H1 (cell line): ENCODE measurements at places on chromosomes 1 and 21. TPM values are rescaled to one million over a fixed set of nuclear protein-coding genes. Genes with fewer than 3 reads are reported as not detected.

LCE1F gene
- polyA plus RNA-seq, result not detected in 2 replicates

PIGK gene
- polyA plus RNA-seq, result 5.0 and 5.6 TPM in 2 replicates

ZNF692 gene
- polyA plus RNA-seq, result 52.3 and 55.8 TPM in 2 replicates

LCE2C gene
- polyA plus RNA-seq, result not detected in 2 replicates

PPM1J gene
- 31.6 and 45.4 TPM in 2 replicates for polyA plus RNA-seq

HRNR gene
- polyA plus RNA-seq, result not detected in 2 replicates

TMPRSS2 gene
- polyA plus RNA-seq, result 10.5 and 11.0 TPM in 2 replicates

ZZZ3 gene
- 8.5 and 12.8 TPM in 2 replicates for polyA plus RNA-seq

GRCh38 chr1:182046763-182047162, 14.7 kb downstream of the ZNF648 start:
- DNase-seq, result no peak

GRCh38 chr1:147272042-147272441, 29.6 kb downstream of the CHD1L start:
- no peak for DNase-seq

GRCh38 chr21:38951095-38951730, 145.5 kb downstream of the ETS2 start:
- DNase-seq, result no peak

DNA sequence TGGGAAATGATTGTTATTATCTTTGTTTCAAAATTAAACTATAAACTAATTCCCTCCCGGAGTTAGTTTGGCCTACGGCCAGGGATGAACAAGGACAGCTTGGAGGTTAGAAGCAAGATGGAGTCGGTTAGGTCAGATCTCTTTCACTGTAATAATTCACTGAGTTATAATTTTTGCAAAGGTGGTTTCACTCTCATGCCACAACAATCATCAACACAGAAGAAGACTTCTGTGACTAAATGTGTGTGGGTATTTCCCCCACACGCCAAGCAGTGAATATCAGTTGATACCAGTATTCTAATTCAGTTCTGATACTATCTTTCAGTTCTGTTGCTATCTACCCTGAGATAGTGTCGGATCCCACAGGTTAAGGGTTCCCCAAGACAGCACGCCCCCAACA, 215.1 kb downstream of the S1PR1 start:
- DNase-seq, result no peak

- DNase-seq, result no peak
Measured at GRCh38 chr1:61659061-61659460, 65.9 kb downstream of the TM2D1 start.

- no peak for DNase-seq
Measured at GRCh38 chr21:36668713-36669112, 30.2 kb upstream of the SIM2 start.

DNA sequence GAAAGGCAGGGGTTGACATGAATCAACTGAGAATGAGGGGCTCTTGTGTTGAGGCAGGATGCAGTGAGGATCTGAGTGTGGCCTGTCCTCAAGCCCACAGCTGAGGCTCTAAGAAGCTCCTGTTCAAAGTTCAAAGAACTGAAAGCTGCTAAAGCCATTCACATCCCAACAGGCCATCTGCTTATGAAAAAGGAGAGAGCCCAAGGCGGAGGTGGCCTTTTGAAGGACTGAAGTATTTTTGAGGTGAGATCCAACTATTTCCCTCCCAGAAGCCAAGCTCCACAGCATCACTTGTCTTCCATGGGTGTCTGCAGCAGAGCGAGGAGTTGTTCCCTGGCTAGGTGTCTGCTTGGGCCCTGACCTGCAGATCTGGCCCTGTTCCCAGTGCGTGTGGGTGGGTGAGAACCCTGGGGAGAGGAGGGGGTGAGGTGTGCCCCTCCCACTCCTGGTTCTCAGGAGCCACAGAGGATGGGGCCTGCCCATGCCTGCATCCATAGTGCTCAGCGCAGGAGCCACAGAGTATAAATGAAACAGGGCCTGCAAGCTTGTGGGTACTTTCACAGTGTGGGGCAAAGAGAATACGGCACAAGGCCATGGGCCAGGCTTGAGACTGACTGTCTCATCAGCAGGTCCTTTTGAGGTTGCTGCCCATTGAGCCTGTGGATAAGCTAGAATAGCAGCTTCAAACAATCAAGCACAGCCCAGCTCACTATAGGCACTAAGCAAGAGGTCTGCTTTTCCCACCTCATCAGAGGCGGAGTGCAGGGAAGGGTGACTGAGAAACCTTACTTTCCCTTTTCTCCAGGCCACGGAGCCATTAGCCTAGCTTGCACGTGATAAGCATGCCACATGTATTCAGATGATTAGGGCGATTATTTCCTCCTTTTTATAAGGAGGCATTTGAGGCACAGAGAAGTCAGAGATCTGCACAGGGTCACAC, 15.7 kb downstream of the REG4 start:
- DNase-seq, result peak; percentile 36

GRCh38 chr1:4464478-4464877, 189.9 kb upstream of the AJAP1 start:
- no peak for DNase-seq

- no peak for DNase-seq
Measured at GRCh38 chr1:12405325-12406210, 175.7 kb downstream of the VPS13D start.

DNA sequence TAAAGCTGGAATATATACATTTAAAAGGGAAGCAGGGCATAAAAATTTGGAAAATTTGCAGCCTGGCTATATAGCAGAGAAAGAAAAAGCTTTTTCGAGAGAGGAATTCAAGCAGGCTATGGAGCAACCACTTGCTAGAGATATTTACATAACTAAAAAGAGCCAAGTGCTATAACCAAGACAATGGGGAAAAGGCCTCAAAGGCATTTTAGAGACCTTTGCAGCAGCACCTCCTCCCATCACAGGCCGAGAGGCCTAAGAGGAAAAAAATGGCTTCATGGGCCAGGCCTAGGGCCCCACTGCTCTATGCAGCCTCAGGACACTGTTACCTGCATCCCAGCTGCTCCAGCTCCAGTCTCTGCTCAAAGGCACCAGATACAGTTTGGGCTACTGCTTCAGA, 37.0 kb downstream of the CAPN9 start:
- DNase-seq, result no peak

GRCh38 chr21:14116080-14116481, 94.7 kb downstream of the LIPI start:
- DNase-seq, result no peak

DNA sequence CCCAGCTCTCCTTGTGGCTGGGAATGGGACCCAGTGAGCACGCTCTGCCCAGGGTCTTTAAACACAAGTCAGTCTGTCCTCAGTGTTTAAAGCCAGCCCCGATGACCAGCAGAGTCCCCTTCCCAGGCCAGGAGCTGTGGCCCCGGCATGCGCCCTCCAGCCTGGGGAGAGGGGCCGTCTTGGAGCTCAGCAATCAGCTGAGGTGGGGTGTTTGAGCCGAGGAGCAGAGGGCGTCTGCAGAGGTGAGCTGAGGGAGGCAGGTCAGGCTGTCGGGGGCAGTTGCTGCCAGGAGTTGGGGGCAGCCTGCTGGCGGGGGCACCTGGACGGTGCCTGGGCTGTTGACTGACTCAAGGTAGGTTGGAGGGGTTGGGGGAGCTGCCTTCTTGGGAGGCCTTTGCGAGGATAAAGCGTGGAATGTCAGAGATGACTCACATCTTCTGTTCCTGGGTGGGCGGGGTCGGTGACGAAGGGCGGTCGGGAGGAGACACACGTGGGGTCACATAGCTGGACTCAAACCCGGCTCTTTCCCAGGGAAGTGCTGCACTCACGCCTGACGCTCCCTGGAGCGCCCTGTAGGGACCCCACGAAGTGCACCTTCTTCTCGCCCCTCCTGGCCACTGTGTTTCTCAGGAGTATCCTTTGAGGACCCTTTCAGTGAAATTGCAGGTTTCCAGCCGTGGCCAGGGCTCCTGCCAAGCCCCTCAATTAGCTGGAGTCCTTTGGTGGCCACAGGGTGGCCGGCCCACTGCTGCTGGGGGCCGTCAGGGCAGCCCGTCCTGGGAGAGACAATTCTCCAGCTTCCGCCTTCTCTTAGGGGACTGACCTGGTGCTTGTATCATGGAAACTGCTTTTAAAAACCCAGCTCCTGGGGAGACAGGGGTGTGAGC, 86.2 kb downstream of the SIK1 start:
- no peak for DNase-seq

DNA sequence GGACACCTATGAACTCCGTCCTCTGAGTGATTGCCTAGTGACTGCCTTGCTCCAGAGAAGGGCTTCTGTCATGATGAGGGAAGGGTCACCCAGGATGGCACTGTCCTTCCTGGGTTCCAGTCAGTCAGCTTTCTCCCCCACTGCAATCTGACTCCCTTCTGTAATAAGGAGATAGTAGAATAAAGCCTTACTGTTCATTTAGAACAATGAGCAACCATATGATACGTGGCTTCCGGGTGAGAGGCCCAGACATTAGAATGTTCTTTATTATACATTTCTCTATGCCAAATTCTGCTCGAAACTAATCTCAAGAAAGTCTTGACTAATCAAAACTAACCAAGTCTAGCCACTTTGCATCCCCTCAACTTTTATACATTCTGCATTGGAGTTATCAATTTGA, 8.5 kb upstream of the MTMR11 start:
- DNase-seq, result no peak

GRCh38 chr1:67586596-67586995, 98.4 kb upstream of the GADD45A start:
- no peak for DNase-seq

DNA sequence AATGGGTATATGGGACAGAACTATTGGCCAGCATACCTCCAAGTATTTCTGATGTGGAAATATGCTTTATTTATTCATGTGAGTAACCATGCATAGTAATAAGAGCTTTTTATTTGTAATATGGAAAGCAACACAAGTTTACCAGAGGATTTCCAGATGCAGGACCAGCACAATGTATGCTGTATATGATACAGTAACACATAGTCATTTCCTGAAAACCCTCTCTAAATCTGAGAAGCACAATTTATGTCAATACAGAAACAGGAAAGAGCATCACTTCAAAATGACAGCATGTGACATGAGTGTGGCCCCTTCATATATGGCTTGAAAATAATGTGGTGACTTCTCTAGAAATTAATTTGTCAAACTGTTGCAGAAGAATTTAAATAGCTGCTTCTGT, 1134.7 kb upstream of the ADGRL2 start:
- no peak for DNase-seq

- DNase-seq, result peak; percentile 13
Measured at GRCh38 chr1:73593364-73593763, 604.6 kb downstream of the LRRIQ3 start.

DNA sequence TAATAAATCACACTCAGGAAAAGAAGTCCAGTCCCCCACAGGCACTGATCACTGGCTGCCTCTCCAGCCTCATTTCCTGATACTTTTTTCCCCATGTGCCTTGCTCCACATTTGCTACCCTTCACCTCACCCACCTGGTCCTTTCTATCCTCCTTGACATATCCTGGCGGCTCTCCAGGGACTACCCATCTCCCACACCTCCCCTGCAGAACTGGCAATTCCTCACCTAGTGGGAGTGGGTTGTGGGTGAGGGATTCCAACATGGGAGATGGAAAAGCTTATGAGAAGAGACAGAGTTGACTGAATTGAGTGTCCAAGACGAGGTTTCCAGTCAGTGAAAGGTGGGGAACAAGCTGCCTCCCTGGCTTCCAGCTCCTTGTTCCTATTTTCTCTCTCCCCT, 69.6 kb downstream of the FCRL5 start:
- DNase-seq, result no peak

DNA sequence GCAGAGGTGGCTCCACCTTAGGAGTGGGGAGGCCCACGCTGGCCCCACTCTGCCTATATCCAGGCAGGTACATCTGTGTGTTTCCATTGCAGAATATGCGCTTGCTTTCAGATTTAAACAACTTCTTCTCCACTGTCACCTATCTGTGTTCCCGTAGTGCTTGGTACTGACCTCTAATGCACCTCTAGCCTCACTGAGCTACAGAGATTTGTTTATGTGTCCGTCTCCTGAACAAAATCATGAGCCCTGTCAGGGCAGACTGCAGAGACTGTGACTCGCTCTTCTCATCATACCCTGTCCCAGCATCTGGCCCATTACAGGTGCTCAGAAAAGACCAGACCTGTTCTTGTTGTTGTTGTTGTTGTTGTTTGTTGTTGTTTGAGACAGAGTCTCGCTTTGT, 14.5 kb upstream of the LRRC38 start:
- DNase-seq, result no peak
